Stimulated activated CD8-positive, alpha-beta memory T cell treated with anti-CD3 and anti-CD28 coated beads, Interleukin-2, amount 100 ng/mL, for 1 hour (primary cell): ENCODE measurements at places on chromosomes 13 and 19.

- DNase-seq, result no peak
These were observed 245.0 kb upstream of the SERP2 start for GRCh38 chr13:44128552-44129001.

DNA sequence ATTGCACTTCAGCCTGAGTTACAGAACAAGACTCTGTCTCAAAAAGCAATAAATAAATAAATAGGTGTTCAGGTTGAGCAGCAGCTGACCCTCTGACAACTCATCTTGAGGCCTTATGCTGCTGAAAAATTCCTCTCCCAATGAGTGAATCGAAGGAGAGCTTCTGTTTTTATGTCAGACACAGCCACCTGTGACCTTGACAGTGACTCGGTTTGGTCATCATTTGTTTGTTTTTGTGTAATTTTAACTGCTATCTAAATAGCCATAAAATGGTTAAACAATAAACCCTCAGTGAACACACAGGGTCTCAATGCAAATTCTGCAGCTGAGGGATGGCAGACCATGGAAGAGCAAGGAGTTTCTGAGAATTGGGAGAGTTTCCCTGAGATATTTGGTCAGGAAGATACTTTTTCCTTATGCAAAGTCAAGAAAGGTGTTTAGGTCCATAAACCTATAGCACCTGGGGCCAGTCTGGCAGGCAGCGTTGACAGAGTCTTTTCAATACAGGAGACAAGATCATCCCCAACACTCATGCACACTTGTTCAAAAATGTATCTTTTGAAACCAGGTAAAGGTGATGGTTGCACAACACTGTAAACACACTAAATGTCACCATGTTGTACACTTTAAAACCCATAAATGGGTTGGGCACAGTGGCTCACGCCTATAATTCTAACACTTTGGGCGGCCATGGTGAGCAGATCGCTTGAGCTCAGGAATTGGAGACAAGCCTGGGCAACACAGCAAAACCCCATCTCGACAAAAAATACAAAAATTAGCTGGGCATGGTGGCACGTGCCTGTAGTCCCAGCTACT, 16.6 kb upstream of the SLC25A30 start:
- no peak for DNase-seq

- DNase-seq, result no peak
These were observed 162.1 kb upstream of the MIR17HG start for GRCh38 chr13:91185294-91185863.

- no peak for DNase-seq
These were observed 666.4 kb downstream of the OLFM4 start for GRCh38 chr13:53694814-53695532.

- DNase-seq, result no peak
These were observed 3.6 kb downstream of the TRIP10 start for GRCh38 chr19:6743066-6743465.

- DNase-seq, result no peak
These were observed 3.1 kb downstream of the TNFSF9 start for GRCh38 chr19:6533746-6534418.
